ENCODE measurements at places on chromosomes 12 and 14.

GRCh38 chr12:118500299-118500698, 123.9 kb downstream of the SUDS3 start:
- no peak for DNase-seq

GRCh38 chr14:88908216-88908615, 83.8 kb downstream of the TTC8 start:
- DNase-seq, result no peak

GRCh38 chr14:99234961-99235571, 36.9 kb downstream of the BCL11B start:
- DNase-seq, result no peak

DNA sequence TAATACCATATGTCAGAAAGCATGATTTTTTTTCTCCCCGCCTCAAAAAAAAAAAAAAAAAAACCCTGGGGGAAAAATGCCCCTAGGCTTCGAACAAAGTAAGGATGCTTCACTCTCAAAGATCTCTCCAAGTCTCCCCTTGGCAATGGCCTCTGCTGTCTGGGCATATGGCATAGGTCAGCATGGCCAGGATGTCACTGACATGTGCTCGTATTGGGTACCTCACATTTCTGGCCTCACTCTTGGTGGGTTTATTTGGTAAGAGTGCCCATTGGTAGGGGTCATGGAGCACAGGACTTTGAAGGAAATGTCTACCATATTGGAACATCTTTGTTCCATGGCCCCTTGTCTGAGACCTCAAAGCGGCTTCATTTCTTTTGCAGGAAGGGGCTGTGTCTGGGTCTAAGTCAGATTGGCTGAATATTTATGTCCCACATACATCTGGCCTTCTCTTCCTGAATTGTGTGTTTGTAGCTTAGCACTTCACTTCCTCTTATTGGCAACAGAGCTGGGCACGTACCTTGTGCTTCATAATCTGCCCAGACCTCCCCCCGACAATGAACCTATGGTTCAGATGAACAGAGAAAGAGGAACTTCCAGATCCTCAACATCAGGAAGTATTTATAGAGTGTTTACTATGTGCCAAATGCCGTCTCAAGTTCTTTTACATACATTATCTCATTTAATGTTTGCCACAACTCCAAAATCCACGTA, 36.3 kb upstream of the OAS1 start:
- DNase-seq, result no peak

- no peak for DNase-seq
Measured at GRCh38 chr14:22896356-22896755, 13.3 kb downstream of the REM2 start.
